Naive thymus-derived CD4-positive, alpha-beta T cell (primary cell): ENCODE measurements at places on chromosomes 2 and 18. TPM values are rescaled to one million over a fixed set of nuclear protein-coding genes. Genes with fewer than 3 reads are reported as not detected.

VWC2L gene
- total RNA-seq, result not detected

NYAP2 gene
- not detected in 2 replicates for total RNA-seq

TFCP2L1 gene
- total RNA-seq, result not detected in 2 replicates

LRATD1 gene
- not detected for total RNA-seq

STEAP3 gene
- 0.27 TPM for total RNA-seq
